ENCODE measurements at places on chromosomes 7 and 10.

DNA sequence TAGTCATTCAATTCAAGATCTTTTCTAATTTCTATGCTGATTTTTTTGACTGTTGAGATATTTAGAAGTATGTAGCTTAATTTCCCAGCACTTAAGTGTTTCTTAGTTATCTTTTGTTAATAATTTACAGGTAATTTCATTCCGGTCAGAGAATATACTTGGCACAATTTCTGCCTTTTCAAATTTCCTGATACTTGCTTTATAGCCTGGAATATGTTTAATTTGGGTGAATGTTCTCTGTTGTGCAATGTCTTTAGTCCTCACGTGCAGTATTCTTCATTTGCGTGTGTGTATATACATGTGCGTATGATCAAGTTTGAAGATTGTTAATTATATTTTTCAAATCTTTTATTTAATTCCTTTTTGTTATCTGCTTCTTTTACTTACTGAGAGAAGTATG, 989.3 kb downstream of the LRMDA start:
- no peak for DNase-seq

GRCh38 chr10:4151466-4151865, 366.5 kb upstream of the KLF6 start:
- DNase-seq = no peak

GRCh38 chr10:2392145-2392812, 655.0 kb upstream of the ADARB2 start:
- no peak for DNase-seq

- no peak for DNase-seq
Observed at GRCh38 chr7:1859266-1860035, 189.4 kb downstream of the ELFN1 start.

DNA sequence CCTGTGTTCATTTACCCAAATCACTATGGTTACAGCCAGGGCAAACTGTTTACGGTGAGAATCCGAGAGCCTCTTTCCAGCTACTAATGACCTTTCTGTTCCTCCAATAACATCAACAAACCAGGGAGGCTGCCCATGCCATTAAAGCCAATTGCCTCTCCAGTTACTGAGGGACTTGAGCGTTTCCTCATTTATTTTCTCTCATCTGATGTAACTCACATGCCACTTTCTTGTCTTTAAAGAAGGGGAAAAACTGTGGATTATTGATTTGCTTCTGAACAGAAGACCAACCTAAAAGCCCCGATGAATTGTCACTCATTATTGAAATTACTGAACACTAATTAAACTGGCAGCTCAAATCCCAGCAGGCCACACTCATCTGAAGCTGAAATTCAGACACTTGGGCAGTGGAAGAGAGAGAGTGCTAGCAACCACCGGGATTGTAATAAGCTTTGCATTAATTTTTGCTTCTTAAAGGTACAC, 595.8 kb upstream of the MKI67 start:
- no peak for DNase-seq

- DNase-seq = no peak
Observed at GRCh38 chr7:140383954-140384713, 14.2 kb downstream of the SLC37A3 start.

GRCh38 chr7:50696810-50697582, 85.7 kb downstream of the GRB10 start:
- no peak for DNase-seq

GRCh38 chr10:3811291-3811870, 26.4 kb upstream of the KLF6 start:
- no peak for DNase-seq

- DNase-seq = no peak
Observed at GRCh38 chr7:21314954-21315353, 112.9 kb upstream of the SP4 start.

Data from T follicular helper cell (primary cell).